Activated CD4-positive, CD25-positive, alpha-beta regulatory T cell treated with anti-CD3 and anti-CD28 coated beads, Interleukin-2, amount 50 U/mL, for 16 hours (primary cell): ENCODE measurements at places on chromosomes 7 and 10.

DNA sequence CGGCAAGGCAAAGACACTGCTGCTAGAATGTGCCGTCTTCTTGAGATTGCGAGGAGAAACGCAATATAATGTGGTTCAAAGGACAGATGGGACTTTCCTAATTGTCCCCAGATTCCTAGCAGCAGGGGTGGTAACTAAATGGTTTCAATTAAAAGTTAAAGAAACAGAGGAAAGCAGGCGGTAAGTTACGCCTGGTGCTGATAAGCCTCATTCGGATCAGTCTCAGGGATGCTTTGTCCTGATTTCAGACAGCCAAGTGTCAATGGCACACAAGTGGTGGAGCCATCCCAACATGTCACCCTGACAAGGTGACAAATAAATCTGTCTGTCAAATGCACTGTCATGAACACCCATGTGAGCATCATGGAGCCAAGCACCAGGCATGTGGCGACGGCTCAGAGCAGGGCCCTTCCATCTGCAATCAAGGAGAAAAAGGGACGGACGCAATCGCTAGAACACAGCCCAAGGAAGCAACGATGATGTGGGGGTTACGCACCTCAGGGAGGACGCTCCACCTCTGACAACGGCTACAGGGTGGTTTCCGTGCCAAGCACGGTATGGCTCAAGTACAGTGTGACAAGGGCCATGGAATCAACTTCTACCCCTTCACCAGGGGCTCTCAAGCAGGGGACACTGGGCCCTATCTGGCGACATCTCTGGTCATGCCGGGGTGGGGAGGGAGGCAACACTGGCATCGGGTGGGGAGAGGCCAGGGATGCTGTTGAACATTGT lies 66.2 kb downstream of the CTBP2 start:
- no peak for DNase-seq

DNA sequence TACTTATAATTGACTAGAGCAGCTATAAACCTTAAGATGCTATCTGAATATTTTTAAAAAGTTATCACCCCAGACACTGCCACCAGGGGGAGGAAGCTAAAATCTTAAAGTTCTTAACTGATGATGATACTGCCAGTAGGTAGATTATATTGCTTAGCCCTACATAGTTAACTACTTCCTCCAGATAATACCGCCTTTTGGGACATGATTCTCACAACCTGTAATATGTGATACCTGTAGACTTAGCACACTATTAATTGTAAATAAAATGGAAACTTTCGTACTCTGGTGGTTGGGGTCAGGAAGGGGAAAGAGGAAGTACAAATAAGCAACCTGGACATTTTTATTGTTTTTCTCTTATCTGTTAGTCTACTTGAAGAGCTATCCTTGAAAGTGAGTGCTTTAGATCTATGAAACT lies 268.9 kb downstream of the ADK start:
- DNase-seq, result no peak

- DNase-seq, result no peak
Measured at GRCh38 chr7:80604436-80604835, 34.0 kb upstream of the CD36 start.

- DNase-seq, result no peak
Measured at GRCh38 chr10:48480397-48481374, 124.2 kb downstream of the ARHGAP22 start.

DNA sequence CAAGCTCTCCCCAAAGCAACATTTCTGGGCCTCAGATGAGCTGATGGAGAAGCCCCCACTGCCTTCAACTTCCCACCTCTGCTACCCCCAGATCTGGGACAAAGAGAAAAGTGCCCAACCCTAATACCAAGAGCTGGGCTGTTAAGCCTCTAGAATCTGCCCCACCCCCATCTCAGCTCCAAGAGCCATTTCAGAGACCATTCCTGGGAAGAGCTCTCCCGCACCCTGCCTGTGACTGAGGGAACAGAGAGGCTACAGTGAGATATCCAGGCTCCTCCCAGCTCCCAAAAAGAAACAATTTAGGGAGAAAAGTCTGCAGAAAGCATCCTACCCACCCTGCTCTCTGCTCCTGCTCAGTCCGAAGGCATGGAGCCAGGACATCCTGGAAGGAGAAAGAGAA lies 2.5 kb upstream of the KCNH2 start:
- no peak for DNase-seq

- DNase-seq, result no peak
Measured at GRCh38 chr7:70660819-70661191, 471.1 kb upstream of the GALNT17 start.

DNA sequence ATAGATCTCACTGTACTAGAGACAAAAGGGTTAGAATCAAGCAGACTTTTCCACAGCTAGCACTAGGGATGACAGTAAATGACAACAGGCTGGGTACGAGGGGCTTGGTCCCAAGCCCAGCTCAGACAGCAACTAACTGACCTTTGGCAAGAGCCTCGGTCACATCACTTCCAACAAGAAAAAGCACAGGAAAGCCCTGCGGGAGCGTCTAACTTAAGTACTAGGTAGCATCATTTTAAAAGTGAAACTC lies 22.8 kb downstream of the CALML3 start:
- DNase-seq, result no peak

DNA sequence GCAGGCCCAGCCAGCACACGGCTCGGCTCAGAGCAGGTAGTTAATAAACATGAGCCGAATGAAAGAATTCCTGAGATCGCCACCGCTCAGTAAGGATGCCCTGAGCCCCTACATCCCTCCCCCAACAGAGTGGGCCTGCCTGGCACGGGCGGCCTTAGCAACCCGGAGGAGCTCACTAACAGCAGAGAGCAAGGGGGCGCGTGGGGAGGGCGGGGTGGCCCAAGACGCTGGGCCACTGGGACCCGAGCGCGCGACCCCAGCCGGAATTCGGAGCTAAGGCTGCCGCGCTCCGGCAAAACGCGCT lies 403 bp upstream of the ENO4 start:
- no peak for DNase-seq

GRCh38 chr7:127877951-127878350 lies 153.3 kb downstream of the LRRC4 start:
- no peak for DNase-seq

DNA sequence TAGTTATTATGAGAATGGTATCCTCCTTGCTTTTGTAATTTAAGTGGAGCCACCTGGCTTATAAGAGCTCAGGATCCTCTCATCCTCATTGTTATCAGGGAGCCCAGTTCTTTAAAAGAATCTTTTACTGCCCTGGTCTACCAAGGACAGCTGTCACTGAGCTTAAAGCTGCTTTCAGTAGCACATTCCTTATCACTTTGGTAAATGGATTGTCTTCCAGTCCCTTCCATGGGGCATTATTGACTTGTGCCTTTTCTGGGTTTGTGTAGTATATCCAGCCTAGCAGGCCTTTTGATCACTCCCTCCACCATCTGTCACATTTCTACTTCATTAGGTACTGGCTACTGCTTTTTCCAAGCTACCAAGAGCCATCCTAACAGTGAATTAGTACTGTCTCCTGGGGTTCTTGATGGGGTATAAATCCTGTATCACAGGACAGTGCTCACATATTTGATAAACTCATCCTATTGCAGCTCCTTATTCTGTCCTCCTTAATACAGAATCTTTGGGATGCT lies 208.9 kb downstream of the TMEM26 start:
- no peak for DNase-seq

DNA sequence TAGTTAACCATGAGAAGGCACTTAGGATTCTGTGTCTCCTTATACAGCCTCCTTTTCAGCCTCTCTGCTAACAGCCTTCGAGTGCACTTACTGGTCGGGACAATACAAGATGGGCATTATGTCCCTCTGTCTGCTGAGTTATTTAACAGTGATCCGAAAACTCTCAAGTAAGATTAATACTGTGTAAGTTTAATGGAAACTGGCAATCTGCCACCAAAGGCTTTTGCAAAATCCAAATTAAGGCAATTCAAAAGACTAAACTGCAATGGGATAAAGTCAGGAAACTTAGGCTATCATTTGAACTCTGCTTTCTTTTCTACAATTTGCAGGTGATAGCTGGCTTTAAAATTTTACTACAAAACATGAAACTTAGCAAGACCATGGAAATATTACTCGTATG lies 477.8 kb downstream of the TFEC start:
- no peak for DNase-seq

DNA sequence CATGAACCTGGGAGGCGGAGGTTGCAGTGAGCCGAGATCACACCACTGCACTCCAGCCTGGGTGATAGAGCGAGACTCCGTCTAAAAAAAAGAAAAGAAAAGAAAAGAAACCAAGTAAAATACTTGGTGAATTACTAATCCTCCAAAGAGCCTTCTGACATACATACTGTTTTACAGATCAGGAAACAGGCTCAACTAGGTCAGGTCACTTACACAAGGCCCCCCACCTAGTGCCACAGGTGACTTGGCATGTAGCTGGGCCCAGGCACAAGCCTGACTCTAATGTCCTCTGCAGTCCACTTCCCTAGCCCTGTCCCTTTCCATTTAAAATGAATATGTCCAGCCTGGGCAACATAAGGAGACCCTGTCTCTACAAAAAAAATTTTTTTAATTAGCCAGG lies 157.0 kb downstream of the TPST1 start:
- DNase-seq, result no peak

DNA sequence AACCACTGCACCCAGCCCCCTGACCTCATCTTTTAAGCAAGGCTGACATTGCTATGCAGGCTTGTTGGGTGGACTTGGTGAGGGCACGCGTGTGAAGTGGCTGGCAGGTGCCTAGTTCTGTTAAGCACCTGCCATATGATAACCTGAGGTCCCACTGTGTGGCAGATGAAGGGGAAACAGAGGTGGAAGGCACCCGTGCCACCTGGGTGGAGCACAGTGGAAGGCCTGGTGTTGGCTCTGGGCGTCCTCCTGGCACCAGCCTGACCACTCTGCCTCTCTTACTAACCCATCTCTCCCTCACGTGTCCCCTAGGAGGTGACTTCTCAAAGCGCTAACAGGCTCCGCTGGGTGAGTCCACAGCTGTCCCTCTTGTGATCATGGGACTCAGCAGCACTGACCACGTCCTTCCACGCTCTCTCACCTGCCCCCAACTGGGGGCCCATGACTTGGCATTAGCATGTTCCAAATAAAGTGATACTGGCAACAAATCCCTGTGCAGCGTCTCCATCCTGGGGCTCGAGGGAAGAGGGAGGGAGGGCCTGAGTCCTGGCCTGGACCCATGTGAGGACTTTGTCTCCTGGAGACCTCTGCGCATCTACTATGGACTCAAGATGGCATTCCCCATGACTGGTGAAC lies 4.6 kb upstream of the ZNF862 start:
- no peak for DNase-seq

GRCh38 chr7:83441-83840 lies 108.9 kb upstream of the FAM20C start:
- no peak for DNase-seq

- no peak for DNase-seq
Measured at GRCh38 chr7:93015779-93016481, 101.8 kb downstream of the SAMD9 start.

GRCh38 chr7:31074403-31075085 lies 22.4 kb downstream of the ADCYAP1R1 start:
- DNase-seq, result no peak

GRCh38 chr10:69516316-69516715 lies 56.9 kb downstream of the NEUROG3 start:
- DNase-seq, result no peak

GRCh38 chr7:35258125-35258867 lies 4.4 kb upstream of the TBX20 start:
- no peak for DNase-seq

GRCh38 chr10:69409176-69409495 lies 7.6 kb downstream of the TACR2 start:
- no peak for DNase-seq

DNA sequence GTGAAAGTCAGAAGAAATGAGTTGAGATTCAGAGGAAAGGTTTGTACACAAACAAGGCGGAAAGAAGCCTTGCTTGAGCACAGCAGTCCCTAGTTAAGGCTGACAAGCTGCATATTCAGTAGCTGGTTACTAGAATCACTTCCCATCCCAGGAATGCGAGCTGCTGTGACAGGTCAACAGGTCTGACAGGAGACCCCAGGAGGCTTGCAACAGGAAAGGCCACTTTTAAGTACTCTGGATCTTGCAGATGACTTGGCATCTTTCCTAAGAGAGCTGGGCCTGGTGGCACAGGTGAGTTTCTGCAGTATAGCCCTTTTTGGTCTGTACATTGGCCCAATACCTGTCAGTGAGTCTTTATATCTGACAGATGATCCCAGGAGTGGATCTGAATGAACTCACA lies 35.7 kb upstream of the UNC5B start:
- no peak for DNase-seq

GRCh38 chr7:105743351-105744090 lies 132.9 kb downstream of the ATXN7L1 start:
- DNase-seq, result no peak

DNA sequence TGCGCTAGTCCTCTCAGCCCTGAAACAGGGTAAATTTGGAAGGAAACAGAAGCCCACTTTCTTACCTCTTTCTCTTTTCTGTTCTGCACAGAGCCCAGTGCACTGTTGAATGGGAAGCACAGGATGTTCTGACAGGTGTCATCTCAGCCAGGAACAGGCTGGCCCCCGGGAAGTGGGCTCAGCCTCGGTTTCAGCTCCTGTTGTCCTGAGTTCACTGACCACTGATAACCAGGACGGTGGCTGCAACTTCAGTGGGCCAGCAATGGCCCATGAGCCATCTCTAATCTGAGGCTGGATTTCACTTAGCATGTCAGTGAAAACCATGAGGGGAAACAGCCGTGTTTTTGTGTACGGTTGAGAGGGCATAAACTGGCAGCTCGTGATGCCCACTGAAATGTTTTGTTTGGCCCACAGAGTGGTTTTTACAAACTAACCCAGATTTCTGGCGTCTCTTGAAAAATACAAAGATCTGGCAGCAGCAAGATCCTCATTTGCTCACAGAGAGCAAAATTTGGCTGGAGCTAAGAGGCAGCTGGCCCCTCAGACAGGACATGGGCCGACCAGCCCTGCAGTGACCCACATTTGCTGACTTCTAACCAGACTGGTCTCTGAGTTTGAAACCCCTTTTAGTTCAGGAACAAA lies 455.9 kb downstream of the PAXIP1 start:
- no peak for DNase-seq

DNA sequence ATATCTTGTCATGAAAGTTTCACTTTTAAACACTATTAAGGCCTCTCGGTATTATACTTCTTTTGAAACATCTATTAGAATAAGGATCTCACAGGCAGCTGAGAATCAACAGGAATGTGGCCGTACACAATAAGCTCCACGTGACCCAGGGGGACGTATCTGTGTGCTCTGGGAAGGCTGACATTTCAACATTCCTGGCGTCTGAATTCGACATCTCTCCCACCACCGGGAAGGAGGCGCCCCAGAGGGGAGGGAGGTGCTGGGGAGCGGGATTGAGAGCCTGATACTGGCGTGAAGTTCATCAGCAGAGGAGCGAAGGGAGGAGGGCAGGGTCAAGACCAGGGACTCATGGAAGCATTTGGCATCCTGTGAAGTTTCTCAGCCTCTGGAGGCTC lies 401.3 kb downstream of the DNAJB6 start:
- no peak for DNase-seq

DNA sequence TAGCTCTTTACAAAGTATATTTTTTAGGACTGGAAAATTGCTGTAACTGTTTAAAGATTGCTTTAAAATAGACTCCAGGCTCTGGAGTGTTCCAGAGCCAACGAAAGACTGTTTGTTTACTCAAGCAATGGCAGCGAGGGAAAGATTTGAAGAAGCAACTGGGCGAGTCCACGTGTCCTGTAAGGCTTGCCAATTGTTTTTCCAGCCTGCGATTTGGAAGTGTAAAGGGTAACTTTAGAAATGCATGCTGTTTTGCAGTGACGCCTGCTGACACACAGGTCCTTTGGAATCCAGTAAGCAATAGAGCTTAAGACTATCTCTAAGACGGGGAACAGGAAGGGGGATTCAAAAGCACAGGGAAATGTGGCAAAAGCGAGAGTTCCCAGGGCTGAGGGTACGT lies 55.8 kb downstream of the TACC2 start:
- no peak for DNase-seq
